Uterus (tissue), 4 donors: ENCODE measurements at places on chromosomes 2 and 18. TPM values are rescaled to one million over a fixed set of nuclear protein-coding genes. Genes with fewer than 3 reads are reported as not detected.
A peak's percentile ranks its signal among the peaks of the same experiment; 100 is the strongest.

The MOCOS gene
- total RNA-seq: not detected

The PRSS56 gene
- total RNA-seq: not detected

- DNase-seq: peak; percentile 73
Measured at GRCh38 chr18:76459687-76460350, 35.2 kb downstream of the ZNF516 start.

The ITGAV gene
- 110 TPM for total RNA-seq

The PDE6D gene
- total RNA-seq: 31.0 TPM

- DNase-seq: no peak
Measured at GRCh38 chr2:197215748-197216360, 94.7 kb downstream of the ANKRD44 start.

The IL1R2 gene
- total RNA-seq: 2.9 TPM
